ENCODE measurements at places on chromosomes 12 and 14.

- peak; percentile 89 for DNase-seq
Measured at GRCh38 chr12:50246873-50247612, 36.3 kb downstream of the LIMA1 start.

GRCh38 chr14:104423701-104424405, 155.7 kb upstream of the C14orf180 start:
- peak; percentile 61 for DNase-seq

DNA sequence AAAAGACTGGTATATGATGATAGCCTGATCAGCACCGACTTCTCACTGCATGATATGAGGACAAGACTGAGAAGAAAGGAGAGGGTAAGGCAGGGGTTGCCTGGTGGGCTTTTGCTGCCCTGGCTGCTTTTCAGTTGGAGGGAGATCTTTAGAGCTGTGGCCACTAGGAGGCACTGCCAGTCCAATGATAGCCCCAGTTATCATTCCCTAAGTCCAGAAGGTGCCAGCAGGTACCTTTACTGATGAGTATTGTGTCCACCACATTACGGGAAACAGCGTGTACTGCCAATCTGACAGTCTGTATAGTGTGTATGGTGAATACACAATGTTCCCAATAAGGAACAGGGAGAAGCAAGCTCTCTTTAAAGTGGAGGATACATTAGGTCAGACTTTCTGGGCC, 55.8 kb upstream of the CCDC175 start:
- no peak for DNase-seq

DNA sequence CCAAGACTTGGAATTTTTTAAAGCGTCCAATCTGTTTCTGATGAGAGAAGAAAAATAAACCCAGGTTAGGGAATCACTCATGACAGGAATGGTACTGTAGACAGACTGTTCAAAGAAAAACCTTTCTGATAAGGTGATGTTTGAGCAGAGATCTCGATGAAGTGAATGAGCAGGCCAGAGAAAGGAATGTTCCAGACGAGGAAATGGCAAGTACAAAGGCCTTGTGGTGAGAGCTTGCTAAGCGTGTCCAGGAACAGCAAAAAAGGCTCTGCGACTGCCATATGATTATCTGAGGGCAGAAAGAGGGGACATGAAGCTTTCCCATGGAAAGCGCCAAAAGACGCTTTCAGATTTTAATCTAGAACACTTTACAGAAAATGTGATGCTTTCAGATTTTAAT, 458.4 kb upstream of the SOX5 start:
- no peak for DNase-seq

GRCh38 chr12:19150273-19150900, 20.9 kb downstream of the PLEKHA5 start:
- DNase-seq = no peak

DNA sequence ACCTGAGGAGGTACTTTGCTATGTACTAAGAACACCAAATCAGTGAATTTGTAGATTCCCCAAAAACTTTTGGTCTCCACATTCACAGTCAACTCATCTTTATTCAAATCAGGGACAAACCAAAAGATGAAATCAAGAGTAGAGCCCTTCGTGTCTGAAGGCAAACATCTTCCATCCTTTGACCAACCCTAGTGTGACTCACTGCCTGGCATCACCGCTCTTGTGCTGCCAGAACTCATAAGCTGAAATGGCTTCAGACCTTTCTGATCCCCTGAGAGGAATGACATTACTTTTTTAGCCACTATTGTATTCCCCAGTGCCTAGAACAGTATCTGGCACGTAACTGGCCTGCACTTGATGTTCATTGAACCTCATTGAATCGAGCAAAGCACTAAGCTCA, 50.1 kb downstream of the GOLGA5 start:
- DNase-seq = no peak

DNA sequence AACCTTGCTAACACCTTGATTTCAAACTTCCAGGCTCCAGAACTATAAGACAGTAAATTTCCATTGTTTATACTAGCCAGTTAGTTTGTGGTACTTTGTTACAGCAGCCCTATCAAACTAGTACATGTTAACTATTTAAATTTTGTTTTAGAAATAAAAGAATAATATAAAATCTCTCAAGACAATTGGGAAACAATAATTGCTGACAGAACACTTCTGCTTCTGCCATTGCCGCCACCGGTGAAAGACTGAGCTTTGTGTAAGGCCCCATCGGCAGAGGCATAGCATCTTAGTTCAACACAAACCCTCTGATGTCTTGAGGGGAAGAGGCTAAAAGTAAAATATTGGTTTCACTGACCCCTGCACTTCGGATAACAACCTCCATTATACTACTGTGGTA, 1607.1 kb upstream of the SEL1L start:
- DNase-seq = no peak

GRCh38 chr14:92704036-92704804, 44.2 kb downstream of the LGMN start:
- DNase-seq = peak; percentile 60

DNA sequence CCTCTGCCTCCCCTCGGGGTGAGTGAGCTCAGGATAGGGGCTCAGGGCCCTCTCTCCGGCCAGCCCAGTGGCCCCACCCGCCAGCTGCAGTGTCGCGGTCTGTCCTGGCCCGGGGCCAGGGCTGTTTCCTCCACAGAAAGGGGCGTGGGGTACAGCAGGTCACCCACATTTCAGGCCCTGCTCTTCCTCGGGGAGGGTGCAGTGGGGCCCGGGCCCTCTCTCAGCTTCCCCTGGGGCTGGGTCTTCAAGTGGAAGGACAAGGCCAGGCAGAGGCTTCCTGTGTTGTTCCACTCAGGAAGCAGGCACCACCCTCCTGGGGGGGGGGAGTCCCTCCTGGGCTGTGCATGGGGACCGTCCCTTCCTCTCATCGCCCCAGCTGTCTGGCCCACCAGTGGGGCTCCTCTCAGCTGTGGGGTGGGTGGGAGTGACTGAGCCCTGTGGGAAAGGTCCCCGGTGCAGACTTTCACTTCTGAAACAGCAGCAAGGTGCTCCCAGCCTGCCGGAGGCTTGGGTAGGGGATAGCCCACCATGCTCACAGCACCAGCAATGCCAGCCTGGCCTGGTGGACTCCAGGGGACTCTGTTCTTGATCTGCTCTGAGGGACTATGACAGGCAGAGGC, 3.7 kb downstream of the GPR132 start:
- no peak for DNase-seq

DNA sequence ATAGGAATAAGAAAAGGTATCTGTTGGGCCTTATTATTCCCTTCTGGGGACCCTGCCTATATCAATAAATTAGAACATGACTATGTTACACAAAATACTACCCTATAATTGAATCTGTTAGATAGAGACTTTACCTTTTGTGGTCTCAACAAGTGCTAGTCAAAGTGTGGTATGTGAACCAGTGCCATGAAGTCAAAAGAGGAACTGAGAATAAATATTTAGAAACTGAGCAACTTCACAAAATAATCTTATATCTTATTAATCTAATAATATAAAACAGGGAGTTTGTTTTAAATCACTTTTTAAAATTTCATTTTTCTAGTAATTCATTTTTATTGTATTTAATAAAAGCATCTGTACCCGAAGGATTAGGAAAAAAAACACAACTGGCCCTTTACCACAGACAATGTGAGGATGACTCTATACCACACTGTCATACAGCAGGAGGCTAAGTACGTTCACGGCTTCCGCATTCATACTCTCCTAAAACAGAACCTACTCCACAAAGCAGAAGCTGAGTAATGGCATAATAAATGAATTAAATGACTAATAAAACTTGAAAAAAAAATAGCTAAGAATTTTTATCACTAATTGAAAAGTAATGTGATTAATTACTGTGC, 42.1 kb downstream of the SEC23A start:
- no peak for DNase-seq

DNA sequence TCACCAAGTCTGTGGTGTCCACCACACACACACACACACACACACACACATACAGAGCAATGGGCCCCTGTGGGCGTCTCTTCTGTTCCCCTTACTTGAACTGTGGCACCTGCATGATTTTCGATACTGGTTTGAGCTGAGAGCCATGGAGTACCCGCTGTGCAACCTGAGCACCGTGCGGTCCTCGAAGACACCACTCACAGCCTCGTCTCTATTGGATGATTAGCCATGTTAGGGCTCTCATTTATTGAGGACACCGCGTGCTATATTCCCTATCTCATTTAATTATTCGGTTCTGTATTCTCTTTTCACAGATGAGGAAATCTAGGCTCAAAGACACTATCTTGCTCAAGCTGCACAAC, 623 bp upstream of the C14orf132 start:
- DNase-seq = no peak

GRCh38 chr12:94148739-94149118, 352 bp downstream of the PLXNC1 start:
- DNase-seq = no peak

DNA sequence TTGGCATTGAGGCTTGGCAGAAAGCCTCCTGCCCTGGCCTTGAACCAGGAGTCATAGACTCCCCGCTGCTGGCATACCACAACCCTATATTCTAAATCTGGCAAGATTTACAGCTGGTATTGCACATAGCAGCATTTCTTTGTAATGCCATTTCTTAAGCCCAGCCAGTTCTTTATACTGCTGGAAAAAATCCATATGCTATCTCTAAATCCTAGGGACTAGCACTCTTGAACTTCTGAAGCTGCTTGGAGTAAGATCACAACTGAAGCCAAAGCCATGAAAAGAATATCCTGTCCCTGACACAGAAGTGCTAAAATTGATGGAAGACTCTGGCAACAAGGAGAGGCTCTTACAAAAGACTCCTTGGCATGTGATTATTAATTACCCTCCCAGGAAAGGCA, 89.3 kb downstream of the KCNC2 start:
- no peak for DNase-seq

- no peak for DNase-seq
Measured at GRCh38 chr12:92369636-92370035, 224.0 kb upstream of the BTG1 start.

- no peak for DNase-seq
Measured at GRCh38 chr12:76674669-76675315, 89.1 kb upstream of the ZDHHC17 start.

DNA sequence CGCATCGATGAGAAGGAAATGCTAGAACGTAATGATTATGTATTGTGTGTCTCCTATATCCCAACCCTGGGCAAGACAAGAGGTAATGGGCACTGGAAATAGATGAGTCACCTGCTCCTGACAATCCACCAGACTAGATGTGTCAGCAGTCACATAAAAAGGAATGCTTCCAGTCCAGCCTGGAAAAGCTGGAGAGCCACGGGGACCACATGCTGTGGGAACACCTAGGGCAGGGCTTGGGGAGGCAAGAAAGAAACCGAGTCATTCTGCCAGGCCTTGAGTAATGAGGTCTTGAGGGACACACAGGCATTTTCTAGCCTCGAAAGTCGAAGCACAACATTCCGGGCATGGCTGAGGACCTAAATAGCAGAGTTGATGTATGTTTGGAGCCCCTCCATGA, 716.7 kb upstream of the TMEM132C start:
- no peak for DNase-seq

GRCh38 chr12:57085999-57086492, 2.9 kb upstream of the NAB2 start:
- DNase-seq = no peak

GRCh38 chr12:40261937-40262336, 37.1 kb downstream of the LRRK2 start:
- no peak for DNase-seq

GRCh38 chr12:105852951-105853350, 285.8 kb downstream of the NUAK1 start:
- DNase-seq = peak; percentile 28

Measured in tibial artery (tissue), 4 donors.